ENCODE measurements at places on chromosomes 1 and 21.

DNA sequence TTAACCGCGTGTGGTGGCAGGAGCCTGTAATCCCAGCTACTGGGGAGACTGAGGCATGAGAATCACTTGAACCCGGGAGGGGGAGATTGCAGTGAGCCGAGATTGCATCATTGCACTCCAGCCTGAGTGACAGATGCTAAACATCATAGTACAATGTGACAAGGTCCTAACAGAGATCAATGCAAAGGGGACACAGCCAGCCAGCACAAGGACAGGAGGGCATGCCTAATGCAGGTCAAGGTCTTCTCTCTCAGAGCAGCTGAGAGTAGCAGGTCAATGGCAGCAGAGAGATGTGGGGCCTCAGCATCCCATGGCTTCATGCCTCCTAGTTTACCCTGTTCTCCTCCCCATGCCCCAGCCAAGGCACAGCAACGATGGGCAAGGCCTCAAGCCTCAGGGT lies 3.0 kb upstream of the SMIM11 start:
- no peak for DNase-seq

DNA sequence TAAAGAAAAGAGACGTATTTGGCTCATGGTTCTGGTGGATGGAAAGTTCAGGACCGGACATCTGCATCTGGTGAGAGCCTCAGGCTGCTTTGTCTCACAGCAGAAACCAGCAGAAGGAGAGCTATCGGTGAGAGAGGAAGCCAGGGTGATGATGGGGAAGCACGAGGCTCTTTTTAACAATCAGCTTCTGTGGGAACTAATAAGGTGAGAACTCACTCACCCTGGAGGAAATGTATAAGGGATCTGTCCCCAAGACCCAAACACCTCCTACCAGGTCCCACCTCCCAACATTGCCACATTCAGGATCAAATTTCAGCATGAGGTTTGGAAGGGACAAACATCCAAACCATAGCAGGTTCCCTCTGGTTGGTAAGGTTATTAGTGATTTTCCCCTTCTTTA lies 32.8 kb downstream of the ASTN1 start:
- no peak for DNase-seq

- no peak for DNase-seq
These were observed 142.1 kb downstream of the NEGR1 start for GRCh38 chr1:72140222-72140621.

- DNase-seq = no peak
These were observed 8.5 kb downstream of the TMEM240 start for GRCh38 chr1:1531947-1532346.

- DNase-seq = no peak
These were observed 4.7 kb downstream of the LDLRAD2 start for GRCh38 chr1:21816602-21817302.

DNA sequence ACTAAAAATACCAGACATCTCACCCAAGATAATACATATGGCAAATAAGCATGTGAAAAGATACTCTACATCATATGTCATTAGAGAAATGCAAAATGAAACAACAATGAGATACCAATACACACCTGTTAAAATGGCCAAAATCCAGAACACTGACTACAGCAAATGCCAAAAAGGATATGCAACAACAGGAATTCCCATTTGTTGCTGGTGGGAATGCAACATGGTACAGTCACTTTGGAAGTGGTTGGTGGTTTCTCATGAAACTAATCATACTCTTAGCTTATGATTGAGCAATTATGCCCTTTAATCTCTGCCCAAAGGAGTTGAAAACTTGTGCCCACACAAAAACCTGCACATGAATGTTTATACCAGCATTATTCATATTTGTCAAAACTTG lies 6.4 kb upstream of the RGS2 start:
- no peak for DNase-seq

DNA sequence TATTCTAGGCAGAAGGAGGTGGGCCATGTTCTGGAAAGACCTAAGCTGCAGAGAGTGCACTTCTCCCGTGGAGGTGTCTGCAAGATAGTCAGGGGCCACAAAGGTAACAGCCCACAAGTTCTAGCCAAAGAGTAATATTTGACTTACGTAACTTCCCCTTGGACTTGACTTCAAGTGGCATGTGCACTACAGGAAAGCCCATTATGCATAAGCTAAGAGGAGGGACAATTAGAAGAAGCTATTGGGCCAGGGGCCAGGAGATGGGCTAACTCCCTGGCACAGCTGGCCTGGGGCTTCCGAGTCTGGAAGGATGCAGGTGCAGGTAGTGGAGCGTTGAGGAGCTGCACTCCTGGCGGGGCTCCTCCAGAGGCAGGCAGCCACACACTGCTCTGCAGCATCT lies 58.3 kb downstream of the ERG start:
- DNase-seq = no peak

DNA sequence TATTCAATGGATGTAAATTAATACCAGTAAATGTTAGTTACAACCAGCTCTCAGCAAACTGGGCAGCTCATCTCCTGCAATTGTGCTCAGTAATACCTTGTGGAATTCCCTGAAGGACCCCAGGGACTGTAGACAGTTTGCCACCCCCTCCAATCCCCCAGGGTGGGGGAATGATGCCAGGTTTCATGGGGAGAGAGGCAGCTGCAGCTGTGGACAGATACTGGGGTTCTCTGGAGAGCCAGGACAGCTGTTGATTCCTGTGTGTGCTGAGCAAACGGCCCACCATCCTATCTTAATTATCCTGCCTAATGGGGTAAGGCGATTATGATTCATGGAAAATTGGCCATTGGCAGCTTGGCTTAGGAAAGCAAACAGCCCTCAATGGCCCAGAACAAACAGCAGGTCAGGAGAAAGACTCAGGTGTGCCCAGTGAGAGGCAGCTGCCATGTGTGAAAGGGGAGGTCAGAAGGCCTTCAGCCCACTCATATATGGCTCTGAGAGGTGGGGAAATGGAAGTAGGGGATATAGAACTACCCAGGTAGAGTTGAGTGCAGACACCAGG lies 148.9 kb upstream of the CTTNBP2NL start:
- no peak for DNase-seq

DNA sequence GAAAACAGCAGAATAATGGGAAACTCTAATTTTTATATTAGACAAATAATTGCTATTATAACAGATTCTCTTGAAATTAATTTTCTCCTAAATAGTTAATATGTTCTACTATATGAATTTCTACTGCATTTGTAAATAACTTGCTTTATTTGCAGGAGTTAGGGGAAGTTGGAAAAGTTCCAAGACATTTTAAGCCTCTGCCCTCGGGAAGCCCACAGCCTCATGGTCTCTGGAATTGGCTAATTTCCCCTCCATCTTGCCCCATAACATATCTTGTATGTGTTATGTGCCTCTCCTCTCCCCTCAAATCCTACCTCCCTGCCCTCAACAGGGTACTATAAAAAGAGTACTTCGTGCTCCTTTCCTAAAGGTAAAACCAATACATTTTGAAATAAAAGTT lies 271.4 kb upstream of the NR5A2 start:
- no peak for DNase-seq

DNA sequence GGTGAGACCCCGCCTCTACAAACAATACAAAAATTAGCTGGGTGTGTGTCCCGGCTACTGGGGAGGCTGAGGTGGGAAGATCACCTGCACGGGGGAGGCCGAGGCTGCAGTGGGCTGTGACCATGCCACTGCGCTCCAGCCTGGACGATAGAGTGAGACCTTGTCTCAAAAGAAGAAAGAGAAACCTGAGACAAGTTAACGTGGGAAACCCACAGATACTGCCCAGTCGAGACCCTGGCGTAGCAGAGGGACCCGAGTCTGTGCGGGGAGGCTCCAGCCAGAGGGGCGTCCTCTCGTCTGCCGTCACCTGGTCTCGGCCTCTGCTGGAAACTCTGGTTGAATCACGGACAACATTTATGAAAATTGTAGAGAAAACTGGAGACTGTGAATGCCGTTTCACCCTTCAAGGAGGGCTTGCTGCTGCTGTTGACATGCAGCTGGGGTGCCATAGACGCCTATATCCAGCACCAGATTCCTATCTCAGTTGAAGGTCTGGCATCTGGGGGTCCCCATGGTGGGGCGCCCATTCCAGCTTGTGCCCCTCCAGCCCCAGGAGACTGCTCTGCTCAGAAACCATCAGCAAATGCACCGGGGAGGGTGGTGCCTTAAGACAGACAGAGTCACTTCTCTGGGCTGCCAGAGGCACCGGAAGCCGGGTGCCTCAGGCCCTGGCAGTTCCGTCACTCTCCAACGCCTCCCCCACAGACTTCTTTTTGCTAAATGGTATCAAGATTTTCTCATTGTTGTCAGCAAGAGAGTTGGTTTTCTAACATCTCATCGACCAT lies 13.6 kb upstream of the CDK11B start:
- no peak for DNase-seq

DNA sequence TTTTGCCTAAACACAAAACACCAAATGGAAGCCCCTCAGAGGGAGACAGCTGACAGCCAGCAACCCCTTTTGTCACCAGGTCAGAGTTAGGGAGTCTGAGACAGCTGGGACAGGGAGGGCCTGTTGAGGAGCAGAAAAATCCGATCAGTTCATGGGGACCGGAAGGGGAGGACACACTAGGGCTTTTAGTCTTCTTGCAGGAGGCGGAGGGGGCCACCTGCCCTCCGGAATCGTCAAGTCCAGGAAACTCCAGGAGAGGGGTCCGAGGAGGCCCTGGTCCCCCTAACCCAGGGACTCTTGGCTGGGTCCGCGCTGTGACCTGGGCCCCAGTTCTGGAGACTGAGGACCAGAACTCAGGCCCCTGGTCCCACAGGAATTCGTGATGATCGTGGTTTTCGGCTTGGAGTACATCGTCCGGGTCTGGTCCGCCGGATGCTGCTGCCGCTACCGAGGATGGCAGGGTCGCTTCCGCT lies 34.2 kb downstream of the KCNQ4 start:
- no peak for DNase-seq

- DNase-seq = no peak
These were observed 2.2 kb downstream of the SPATA6 start for GRCh38 chr1:48469616-48470480.

DNA sequence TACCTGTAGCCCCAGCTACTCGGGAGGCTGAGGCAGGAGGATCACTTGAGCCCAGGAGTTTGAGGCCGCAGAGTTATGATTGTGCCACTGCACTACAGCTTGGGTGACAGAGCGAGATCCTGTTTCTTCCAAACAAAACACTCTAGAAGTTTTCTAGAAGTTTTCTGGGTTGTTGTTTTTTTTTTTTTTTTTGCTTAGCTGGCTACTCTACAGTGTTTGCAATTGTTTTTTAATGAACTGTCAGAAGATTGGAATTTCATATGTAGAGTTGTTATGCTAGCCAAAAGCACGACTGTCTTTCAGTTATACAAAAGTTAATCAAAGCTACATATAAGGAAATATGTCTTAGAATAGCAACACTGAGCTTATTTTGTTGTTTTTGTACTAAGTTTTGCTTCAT lies 30.9 kb upstream of the NEXN start:
- no peak for DNase-seq

GRCh38 chr1:64936956-64937355 lies 29.4 kb downstream of the JAK1 start:
- DNase-seq = no peak

GRCh38 chr1:164823486-164824279 lies 264.7 kb downstream of the PBX1 start:
- DNase-seq = no peak

DNA sequence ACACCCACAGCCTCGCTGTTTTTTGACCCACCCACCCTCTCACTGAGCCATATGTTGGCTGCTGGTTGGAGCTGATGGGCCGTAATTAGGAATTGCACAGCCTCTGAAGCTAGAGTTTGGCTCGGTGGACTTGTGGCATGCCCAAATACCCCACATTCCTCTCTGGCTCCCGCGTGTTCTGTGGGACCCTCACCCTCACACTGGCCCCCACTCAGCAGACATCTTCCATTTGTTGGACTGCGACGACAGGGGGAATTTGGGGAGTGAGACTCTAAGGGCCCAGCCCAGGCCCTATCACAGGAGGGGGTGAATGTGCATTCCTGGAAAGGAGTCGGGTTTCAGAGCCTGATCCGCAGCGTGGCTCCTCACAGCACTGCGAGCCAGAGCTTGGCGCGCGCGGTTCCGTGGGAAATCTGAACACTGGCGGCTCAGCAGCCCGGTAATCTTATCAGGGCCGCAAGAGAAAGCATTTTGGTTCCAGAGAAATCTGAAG lies 5.2 kb downstream of the RCSD1 start:
- DNase-seq = no peak

GRCh38 chr1:17790383-17791054 lies 35.4 kb downstream of the ACTL8 start:
- DNase-seq = no peak

DNA sequence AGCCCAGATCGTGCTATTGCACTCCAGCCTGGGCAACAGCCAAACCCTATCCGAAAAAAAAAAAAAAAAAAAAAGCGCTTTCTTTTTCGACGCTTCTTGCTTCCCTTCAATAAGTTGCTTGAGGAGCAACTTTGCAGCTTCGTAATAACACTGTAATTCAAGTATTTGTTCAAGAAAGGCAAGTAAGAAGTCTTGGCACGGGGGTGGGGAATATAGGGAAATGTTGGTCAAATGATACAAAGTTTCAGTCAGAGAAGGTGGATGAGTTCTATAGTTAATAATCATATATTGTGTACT lies 871 bp upstream of the PSMA5 start:
- DNase-seq = no peak

DNA sequence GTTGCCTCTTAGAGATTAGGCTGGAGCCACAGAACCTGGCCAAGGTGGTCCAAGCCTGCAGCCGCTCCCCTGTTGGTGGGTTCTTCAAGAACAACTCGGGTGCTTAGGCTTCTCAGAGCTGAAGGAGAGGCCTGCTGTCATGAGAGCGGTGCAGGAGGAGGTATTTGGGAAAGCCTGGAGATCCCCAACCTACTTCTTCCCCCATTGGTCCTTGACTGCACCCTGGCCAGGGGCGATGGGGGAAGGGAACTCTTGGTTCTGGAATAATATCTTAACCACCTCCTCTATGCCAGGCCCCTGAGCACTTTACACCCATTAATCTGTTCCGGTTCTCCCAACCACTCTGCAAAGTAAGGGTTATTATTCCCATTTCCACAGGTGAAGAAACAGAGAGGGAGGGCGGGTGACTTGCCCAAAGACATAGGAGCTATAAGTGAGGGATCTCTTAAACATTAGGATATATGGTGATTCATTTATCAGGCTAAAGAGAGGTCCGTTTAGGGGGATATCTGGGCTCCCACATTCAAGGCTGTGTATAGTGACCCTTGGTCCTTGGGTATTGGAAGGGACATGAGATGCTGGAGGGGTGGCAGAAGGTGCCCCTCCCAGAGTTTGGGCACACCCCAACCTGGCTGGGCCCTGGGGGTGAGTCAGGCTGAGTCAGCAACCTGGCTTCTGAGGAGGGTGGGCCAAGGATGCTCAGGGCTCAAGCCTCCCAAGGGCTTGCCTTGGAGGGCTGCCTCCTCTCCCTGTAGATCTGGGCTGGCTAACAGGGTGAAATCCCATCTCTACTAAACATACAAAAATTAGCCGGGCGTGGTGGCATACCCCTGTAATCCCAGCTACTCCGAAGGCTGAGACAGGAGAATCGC lies 5.2 kb downstream of the TRNP1 start:
- DNase-seq = no peak

GRCh38 chr1:61287734-61288133 lies 205.4 kb downstream of the NFIA start:
- DNase-seq = no peak

DNA sequence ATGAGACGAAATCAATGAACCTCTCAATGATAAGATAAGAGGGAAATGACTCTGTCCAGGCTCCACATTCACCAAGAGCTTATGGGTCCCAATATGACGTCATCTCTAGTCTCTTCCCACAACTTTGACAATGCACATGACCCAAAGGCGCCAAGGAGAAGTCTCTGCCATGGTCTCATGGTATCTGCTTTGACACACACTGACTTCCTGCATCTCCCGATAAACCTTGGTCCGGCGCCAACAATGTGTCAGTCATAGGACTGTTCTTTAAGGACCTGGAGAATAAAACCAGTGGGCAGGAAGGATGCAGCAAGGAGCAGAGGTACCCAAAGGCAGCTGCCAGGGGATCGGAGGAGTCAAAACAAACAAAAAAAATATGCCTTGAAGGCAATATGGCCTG lies 46.9 kb upstream of the TMEM51 start:
- no peak for DNase-seq

Data from stimulated activated CD8-positive, alpha-beta memory T cell treated with anti-CD3 and anti-CD28 coated beads, Interleukin-12 subunit alpha, Interleukin-12 subunit beta, amount 100 ng/mL, for 4 hours (primary cell).